ENCODE measurements at places on chromosomes 11 and 22. TPM values are rescaled to one million over a fixed set of nuclear protein-coding genes. Genes with fewer than 3 reads are reported as not detected.

Gene DDX10
- 18.9 TPM for total RNA-seq

DNA sequence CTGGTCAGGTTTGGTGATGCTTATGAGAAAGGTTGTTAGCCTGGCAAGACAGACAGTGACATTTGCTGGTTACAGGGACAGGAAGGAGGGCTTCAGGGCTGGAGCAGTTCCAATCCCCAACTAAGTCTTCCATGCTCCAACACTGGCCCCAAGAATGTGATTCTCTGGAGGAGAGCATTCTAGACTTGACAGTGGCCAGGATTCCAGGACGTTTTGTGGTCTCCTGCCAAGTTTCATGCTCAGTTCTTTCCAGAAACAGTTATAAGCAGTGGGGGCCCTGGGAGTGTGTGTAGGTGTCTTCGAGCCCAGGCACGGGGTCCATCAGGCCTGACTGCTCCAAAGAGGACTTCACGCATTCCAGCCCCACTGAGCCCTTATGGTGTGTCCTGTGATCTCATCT is 8.9 kb upstream of the GRK3 start:
- DNase-seq, result no peak

DNA sequence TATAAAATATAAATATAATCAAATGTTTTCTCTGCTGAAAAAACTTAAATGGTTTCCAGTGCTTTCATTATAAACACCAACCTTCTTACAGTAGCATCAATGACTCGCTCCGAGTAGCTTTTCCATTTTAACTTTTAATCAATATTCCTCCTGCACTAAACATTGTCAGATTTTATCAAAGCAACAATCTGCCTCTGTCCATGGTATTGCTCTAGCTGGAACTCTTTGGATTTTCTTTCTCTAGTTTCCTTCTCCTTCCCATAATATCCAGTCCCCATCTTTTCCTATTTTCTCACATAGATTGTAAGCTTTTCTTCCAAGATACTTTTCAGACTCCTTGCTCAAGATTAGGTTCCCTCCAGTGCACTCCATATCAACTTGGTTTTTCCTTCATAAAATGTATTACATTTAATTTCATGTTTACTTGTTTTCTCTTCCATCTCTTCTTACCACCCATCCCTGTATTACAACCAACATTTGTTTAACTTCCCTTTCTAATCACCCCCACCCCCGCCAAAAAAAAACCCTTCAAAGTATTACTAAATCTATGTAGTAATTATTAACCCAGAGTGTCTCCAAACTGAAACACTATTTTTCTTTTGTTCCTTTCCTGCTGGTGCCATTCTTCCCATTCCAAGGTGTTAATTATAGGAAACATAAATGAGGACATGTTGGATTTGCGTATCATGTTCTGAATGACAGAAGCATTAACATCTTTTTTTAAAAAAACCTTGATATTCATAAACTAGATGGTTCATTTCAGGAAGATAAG is 716.5 kb downstream of the NELL1 start:
- no peak for DNase-seq

DNA sequence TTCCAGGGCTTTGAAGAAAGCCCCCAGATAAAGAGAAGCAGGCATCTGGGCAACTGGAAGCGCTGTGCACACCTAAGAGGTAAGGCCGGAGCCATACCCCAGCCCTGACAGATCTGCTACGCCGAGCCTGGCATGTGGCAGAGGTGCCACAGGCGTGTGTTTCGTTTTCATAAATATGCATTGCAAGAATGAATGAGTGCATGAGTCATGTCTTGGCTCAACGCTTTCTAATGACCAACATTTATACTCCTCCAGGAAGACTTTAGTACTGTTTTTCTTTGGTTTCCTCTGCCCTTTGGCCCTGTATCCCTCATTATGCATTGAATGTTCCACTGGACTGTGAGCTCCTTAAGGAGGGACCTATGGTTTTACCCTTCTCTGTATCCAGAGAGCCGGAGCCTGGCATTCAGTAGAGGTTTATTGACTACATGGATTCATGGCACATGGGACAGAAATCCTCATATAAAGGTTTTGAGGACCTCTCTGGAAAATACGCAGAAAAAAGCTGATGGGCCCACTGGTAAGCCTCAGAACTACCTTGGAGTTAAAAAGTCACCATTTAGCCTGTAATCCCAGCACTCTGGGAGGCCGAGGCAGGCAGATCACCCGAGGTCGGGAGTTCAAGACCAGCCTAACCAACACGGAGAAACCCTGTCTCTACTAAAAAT is 38.9 kb upstream of the CSNK2A3 start:
- DNase-seq, result no peak

DNA sequence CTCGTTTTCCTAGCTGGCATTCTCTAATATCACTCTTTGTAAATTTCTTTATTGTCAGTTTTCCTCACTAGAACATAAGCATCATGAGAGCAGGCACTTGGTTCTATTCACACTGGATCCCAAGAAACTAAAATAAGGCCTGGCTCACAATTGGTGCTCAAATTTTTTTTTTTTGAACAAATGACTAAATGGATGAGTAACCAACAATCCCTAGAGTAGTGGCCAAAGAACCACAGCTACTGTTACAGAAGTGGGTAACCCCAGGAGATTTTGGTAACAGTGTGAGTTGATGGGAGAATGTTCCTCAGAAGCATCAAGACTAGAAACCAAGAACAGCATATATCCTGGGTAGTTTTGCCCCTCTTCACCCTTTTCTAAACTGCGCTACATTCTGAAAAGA is 572.6 kb downstream of the INSC start:
- DNase-seq, result no peak

- DNase-seq, result no peak
Observed at GRCh38 chr11:84853841-84854497, 773.2 kb downstream of the DLG2 start.

Measured in chondrocyte (in vitro differentiated cells).